Frontal cortex (tissue), 4 donors: ENCODE measurements at places on chromosomes 3 and 15. TPM values are rescaled to one million over a fixed set of nuclear protein-coding genes. Genes with fewer than 3 reads are reported as not detected.

The CCR4 gene
- under 0.01 TPM for total RNA-seq

DNA sequence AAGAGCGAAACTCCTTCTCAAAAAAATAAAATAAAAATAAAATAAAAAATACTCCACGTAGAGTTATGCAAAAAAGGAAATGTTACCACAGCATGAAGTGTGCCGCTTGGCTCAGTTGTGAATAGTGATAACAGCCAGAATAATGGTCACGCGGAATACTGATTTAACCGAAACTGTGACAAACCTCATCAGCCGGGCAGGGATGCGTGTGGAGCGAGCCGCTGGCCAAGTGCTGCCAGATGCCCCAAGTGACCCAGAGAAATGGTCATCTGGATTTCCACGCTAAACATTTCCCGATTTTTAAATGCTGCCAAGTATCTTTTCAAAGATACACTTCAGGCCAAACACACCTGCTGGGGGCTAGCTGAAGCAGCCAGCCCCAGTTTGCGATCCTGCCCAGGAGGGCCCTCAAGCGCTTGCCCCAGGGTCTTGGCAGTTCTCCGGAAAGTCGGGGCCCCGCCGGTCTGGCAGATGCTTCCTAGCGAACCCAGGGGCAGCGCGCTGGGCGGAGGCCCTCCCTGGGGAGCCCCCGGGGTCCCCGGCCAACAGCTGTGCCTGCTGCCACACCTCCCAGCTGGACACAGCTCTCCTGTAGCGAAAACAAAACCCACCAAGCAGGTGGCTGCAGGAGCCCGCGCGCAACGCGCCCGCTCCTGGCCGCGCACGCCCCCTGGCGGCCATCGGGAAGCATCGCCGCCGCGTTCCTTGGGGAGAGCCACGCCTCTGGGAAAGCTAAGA is 35.1 kb downstream of the CMTM6 start:
- peak; percentile 75 for DNase-seq

The GOLGA8S gene
- not detected for total RNA-seq

DNA sequence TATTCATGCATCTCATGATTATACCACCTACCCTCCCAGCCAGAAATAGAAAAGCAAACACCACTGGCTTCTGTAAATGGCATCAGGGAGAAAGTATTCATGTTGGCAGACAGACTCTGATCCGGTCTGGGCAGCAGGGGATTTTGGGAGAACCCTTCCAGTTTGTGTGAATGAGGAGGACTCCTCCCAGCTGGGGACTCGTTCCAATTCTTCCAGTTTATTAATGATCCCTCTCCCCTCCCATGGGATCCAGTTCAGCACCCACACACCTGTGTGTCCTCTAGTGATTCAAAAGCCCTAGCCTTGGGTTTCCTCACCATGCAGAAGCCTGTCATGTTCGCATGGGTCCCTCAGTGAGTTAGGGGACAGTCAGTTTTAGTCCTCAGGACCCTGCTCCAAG is 110.9 kb downstream of the IQSEC1 start:
- DNase-seq, result no peak

The CKMT1B gene
- total RNA-seq, result 7.7 TPM

DNA sequence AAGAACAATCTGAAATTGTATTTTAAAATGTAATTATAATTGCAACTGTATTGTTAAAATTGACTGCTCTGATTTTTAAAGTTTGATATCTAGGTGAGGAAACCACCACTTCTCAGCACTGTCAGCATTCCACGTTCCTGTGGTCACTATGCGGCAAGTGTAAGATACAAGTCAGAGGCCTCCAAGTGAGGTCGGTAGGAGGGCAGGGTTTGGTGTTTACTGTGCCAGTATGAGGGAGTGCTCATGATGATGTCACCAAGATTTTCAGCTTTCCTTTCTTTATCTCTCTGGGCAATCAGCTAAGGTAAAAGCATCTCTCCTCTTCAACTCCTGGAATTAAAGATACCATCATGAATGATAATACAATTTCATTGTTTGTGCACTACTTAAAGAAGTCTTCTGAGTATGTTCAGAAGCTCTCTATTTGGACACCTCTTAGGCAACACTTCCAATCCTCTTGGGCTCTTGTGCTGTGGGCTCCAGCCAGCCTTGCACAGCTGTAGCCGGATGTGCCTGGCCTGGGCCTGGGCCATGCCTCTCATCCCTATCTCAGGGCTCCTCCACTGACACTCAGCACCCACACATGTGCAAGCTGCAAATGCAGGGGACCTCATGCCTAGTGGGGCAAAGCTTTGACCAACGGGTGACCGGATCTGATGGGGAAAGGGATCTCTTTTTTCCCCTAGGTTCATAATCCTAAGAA is 42.9 kb downstream of the CCR3 start:
- DNase-seq, result no peak
